ENCODE measurements at places on chromosomes 1 and 21. TPM values are rescaled to one million over a fixed set of nuclear protein-coding genes. Genes with fewer than 3 reads are reported as not detected.

VAV3 gene
- 32.1 TPM for total RNA-seq

DNA sequence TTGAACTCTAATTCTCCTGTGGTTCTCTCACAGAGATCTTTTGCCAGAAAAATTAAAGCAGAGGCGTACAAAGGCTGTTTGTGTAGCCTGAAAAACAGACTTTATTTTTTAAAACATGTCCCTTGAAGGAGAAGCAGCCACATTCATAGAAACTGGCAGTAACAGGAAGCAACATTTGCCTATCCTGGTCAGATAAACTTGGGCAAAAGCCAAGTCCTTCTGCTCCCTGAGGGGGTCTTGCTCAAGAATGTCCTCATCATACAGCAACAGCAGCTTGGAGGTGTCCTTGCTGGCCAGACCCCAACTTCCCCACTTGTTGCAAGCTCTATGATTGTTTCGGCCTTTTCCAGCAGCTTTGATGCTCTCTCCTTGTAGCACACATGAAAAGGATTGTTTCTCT is 36.3 kb downstream of the MSTO1 start:
- H3K36me3 ChIP-seq = no peaks in the 10 kb centered on the region
- H3K4me3 ChIP-seq = no peak overlapping the region
- no peaks in the 10 kb centered on the region for H3K4me1 ChIP-seq
- no peaks in the 10 kb centered on the region for H3K27me3 ChIP-seq
- DNase-seq = no peak

DNA sequence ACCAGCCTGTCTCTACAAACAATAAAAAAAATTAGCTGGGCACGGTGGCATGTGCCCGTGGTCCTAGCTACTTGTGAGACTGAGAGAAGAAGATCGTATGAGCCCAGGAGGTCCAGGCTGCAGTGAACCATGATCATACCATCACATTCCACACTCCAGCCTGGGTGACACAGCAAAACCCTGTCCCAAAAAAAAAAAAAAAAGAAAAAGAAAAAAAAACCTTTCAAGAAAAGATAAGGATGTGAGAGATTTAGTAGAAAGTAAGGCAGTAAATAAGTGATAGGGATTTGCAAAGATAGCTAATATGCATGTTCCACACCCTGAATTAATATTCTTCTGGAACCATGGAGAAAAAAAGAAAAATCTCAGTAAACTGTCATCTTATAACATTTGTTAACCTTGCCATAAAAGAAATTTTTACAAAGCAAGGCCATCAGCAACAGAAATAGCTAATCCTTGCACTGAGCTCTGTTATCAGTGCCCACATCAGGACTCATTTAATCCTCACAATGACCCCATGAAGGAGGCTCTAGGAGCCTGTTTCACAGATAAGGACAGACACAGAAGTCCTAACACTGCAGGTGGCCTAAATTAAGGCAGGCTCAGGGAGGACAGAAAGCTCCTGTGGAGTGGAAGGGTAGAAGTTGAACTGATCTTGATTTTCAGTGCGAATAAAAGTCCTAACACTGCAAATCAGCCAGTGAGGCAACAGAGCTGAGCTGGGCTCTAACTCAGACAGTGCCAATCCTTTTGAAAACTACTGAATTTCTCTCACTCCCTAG is 7.6 kb downstream of the GNB1 start:
- DNase-seq = no peak
- H3K4me3 ChIP-seq = no peak overlapping the region
- no peak overlapping the region for H3K27ac ChIP-seq

DNA sequence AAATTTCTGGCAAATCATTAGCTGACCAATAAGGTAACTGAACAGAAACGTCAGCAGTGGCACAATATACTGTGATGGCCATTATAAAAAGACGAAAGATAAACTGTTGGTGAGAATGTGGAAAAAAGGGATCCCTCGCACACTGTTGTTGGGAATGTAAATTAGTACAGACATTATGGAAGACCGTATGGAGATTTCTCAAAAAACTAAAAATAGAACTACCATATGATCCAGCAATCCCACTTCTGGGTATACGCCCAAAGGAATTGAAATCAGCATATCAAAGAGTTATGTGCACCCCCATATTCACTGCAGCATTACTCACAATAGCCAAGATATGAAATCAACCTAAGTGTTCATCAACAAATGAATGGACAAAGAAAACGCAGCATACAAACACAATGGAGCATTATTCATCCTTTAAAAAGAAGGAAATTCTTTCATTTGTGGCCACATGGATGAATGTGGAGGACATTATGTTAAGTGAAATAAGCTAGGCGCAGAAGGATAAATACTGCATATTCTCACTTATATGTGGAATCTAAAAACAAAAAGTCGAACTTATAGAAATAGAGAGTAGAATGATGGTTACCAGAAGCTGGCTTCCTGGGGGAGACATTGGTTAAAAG is 257.7 kb downstream of the RHOU start:
- DNase-seq = no peak
- peaks cover 20% of the 10 kb centered on the region for H3K4me1 ChIP-seq
- H3K27ac ChIP-seq = no peak overlapping the region
- no peak overlapping the region for H3K4me3 ChIP-seq
- no peaks in the 10 kb centered on the region for H3K27me3 ChIP-seq
